ENCODE measurements at places on chromosomes 6 and 20.

DNA sequence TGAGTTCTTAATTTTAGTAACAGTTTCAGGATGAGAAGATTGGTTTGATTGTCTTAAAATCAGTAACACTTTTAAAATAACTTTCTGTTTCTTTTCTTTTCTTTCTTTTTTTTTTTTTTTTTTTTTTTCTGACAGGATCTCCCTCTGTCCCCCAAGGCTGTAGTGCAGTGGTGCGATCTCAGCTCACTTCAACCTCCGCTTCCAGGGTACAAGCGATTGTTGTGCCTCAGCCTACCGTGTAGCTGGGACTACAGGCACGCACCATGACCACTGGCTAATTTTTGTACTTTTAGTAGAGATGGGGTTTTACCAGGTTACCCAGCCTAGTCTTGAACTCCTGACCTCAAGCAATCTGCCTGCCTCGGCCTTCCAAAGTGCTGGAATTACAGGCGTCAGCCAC, 33.7 kb upstream of the KCNQ5 start:
- no peak for DNase-seq

- DNase-seq: no peak
Observed at GRCh38 chr20:62806383-62807050, 1.9 kb downstream of the OGFR start.

DNA sequence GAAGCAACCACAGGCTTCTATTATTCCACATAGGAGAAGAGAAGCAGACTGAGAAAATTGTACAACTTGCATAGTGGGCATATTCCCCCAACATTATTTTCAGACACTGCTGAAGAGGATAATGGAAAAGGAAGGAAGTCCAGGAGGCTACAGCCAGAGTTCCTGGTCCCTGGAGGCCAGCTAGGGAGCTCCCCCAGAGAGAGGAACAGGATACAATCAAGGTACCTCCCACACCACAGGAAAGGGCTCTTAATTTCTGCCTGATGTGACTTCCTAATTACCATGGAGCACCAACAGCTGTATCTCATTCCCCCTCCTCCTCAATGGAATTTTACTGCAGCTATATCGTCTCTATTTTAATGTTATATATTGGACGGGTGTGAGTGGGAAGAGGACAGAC, 594.3 kb upstream of the NRSN1 start:
- DNase-seq: no peak

GRCh38 chr6:158487495-158487894, 72.4 kb upstream of the TMEM181 start:
- no peak for DNase-seq

GRCh38 chr6:38171997-38172738, 352.6 kb downstream of the ZFAND3 start:
- no peak for DNase-seq

- no peak for DNase-seq
Observed at GRCh38 chr6:8814440-8815000, 379.2 kb upstream of the SLC35B3 start.

- no peak for DNase-seq
Observed at GRCh38 chr6:139044250-139044649, 15.7 kb downstream of the ABRACL start.

DNA sequence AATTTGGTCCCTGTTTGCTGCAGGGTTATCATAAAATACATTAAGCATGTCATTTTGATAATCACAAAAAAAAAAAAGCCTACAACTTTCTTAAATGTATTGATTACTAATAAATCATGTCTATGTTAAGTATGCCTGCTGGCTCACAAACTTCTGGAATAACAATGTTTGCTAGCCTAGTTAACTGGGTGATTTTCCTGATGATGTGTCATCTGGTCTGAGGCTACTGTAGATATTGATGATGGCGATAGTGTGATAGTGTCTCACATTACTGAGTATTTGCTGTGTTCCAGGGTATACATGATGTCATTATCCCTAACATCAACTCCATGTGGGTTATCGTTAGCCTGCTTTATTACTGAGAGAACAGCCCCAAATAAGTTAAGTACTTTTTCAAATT, 86.2 kb upstream of the VSTM2L start:
- DNase-seq: no peak

DNA sequence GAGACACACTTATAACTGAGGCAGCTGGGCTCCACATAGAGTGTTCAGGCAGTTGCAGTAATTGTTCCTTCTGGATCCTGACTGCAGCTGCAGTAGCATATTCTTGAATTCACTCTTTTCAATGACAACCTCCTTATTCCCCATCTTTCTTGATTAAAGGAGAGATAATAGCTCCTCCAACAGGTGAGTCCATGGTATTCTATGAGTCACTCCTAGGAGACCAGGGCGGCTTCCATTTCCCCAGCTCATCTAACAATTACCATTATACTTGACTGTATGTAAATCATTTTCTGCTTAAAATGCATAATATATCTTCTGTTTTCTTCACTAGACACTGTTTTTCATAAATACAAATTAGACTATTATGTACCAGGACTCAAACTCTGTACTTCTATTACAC, 62.4 kb downstream of the TENT5A start:
- no peak for DNase-seq

DNA sequence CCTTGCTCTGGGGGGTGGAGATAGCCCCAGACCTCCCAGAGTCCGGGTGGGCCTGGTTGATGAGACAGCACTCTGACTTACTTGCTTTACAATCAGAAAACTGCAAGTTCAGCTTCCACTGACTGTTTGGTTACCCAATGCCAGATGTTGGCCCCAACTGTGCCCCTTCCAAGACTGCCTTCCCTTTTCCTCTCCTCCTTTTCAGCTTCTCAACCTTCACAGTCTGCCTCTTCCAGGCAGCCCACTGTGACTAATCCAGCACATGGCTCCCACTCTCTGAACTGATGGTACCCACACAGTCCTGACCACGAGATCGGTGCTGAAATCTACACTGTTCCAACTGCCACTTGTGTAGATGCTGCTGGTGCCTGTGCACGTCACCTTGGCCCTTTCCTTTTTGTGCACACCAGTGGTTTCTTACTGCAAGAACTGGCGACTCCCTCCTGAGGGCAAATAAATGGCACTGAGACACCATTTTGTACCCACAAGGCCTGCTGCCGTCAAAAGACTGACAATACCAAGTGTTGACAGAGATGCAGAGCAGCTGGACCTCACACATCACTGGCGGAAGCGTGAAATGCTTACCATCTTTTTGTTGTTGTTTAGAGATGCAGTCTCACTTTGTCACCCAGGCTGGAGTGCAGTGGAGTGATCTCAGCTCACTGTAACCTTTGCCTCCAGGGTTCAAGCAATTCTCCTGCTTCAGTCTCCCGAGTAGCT, 1.8 kb upstream of the ARFGAP1 start:
- DNase-seq: no peak

DNA sequence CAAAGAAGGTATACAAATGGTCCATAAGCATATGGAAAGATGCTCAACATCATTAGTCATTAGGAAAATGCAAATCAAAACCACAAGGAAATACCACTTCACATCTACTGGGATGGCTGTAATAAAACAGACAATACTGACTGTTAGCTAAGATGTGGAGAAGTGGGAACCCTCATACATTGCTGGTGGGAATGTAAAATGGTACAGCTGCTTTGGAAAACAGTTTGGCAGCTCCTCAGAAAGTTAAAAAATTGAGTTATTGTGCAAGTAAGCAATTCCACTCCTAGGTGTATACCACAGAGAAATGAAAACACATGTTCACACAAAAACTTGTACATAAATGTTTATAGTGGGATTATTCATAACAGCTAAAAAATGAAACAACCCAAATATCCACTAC, 173.0 kb upstream of the JAG1 start:
- no peak for DNase-seq

GRCh38 chr20:53161473-53161872, 189.3 kb downstream of the TSHZ2 start:
- DNase-seq: no peak

DNA sequence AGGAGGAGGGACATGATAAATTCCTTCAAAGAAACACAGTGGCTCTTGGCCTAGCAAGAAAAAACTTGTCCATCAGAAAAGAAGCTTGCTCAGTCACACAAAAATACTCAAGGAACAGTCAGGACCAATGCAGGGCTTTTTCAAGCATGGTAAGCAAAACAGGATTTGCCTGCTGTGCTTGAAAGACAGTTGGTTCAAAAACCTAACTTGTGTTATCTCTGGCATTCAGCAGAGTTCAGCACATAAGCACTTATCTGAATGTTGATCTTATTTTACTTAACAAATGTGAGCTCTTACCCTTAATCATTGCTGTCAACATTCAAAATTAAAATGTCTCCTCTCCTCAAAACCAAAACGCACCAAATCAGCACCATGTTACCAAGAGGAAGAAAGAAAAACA, 38.3 kb downstream of the ATG5 start:
- DNase-seq: no peak

GRCh38 chr20:41854765-41855164, 236.6 kb upstream of the CHD6 start:
- no peak for DNase-seq

DNA sequence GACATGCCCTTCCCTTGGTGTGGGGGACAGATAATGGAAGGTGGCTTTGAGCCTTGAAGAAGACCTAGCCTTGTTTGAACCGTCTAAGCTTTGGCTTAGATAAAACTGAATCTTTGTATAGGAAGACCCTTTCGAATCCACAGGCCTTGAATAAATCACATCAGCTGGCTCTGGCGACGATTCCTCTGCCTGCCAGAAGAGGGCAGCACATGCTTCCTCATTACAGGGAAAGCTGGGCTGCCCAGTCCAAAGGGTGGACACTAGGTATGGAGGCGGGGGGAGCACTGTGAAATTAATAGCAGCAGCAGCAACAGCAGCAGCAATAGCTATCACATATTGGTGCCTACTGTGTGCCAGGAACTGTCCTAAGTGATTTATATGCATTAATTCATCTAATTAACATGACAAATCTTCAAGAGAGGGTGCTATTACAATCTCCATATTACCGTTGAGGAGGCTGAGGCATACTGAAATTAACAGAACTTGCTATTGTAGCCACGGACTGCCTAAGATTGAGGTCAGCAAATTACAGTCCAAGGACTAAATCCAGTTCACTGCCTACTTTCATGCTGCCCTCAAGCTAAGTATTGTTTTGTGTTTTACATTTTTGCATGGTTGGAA, 85.1 kb downstream of the CLIC5 start:
- peak; percentile 69 for DNase-seq

DNA sequence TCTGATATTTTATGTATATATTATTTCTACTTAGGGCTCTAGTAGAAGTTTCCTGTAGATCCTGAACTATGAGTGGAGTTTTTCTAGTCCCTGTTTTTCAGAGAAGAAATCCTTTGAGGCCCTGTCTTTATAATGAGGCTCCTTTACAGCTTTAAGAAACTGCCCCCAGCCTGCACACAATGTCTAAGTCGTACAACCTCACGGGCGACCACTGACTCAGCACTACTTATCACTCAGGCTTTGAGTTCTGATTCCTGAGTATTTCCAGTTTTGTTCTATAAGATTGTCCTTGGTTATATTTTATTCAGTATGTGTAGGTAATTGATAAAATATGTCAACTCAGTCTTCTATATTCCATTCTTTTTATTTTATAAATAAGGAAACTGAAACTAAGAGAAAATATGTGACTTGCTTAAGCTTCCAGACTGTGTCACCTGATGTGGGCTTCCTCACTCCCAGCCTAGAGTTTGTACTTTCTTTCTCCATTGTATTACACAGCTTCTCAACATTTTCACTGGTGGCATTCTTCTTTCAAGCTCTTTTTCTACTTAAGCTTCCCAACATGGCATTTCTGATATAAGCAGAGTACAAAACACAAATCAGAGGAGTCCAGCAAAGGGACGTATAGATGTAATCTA, 167.0 kb downstream of the TBX18 start:
- no peak for DNase-seq

- DNase-seq: peak; percentile 59
Observed at GRCh38 chr6:43627008-43627825, 1.8 kb downstream of the GTPBP2 start.

DNA sequence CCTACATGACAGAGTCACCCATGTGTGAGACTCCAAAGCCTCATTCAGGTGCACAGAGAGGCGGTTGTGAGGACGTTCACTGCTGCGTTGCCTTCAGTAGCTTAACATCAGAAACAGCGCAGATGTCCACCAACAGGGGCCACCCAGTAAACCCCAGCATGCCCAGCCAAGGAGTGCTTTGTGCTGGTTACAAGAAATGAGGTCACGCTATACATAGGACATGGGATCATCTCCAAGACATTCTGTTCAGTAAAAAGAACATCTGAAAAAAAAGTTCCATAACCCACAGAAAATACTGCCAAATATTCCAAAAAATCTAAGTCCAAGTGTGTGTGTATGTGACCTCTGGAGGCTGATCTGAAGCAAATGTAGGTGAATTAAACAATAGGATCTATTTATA, 16.0 kb downstream of the SLC52A3 start:
- DNase-seq: no peak

Data from ovary (tissue), 10 donors.